Stimulated activated CD8-positive, alpha-beta memory T cell treated with anti-CD3 and anti-CD28 coated beads, Interleukin-15, amount 100 ng/mL, for 1 hour (primary cell): ENCODE measurements at places on chromosomes 5 and 9.

DNA sequence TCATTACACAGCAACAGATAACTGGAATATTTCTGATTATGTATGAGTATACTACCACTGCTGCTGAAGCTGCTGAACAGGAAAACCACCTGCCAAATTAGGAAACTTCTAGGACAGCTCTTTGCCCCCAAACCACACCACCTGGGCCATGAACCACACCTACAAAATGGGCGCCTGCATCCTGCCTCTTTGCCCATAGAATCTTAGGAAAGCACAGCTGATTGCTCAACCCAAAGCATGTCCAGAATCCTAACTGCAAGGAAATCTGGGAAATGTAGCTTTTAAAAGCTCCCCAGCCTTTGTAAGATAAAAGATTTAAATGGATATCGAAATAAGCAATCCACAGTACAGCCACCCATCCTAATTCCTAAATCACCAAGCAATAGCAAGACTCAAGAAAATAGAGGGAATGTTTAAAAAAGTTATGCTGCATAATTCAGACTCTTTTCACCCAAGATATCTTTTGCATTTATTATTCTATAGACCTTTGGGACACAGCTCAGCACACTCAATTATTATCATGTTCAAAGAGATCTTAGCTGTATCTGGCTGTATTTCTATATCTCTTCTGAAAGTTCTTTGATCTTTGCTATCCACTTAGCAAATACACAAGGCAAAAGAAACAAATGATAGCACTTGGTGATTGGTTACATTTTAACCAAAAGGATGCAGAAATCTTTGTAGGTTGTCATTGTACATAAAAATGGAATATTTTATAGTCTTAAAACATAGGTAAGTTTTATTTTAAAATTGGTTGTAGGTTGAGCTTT, 6.8 kb upstream of the C9orf152 start:
- DNase-seq = no peak

GRCh38 chr5:79859588-79859987, 131.5 kb downstream of the MTX3 start:
- DNase-seq = no peak

- DNase-seq = no peak
Observed at GRCh38 chr5:1666812-1667588, 132.6 kb downstream of the MRPL36 start.

DNA sequence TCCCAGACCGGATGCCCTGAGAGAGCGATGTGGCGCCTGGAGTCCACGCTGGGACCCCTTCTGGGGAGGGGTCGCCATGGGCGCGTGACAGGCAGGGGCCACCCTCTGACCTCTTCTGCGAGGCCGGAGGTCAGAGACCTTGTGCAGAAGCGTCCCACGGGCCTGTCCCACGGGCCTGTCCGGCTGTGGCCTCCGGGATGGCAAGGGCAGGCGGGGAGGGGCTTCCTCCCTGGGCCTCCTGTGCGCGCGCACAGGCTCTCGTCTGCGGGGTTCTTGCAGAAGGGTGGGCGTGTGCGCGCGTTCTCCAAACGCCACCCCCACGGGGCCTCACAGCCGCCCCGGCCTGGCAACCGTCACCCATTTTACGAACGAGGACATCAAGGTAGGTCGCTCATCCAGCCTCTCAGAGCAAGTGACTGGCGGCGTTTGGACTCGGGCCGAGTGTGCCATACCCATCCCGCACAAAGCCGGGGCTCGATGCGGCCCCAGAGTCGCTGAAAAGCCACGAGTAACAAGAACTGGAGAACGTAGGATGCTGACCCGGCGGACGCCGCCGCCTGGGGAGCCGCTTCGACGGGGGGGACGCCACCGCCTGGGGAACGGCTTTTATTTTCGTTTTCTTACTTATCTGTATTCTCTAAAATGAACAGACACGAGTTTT, 897 bp downstream of the AHRR start:
- no peak for DNase-seq

DNA sequence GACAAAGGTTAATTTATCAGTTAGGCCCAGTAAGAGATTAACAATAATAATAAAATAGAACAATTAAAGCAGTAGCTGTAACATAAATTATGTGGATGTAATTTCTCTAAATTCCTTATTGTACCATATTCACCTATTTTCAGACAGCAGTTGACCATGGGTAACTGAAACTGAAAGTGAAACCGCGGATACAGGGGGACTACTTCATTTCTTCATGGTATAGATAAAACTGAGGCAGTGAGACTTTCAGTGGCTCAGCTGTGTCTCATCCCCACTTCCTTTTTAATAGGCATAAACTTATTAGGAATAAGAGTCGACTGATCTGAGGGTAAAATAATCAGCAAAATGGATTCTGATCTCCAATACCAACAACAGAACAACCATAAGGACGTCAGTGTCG, 174.0 kb upstream of the WWC1 start:
- DNase-seq = no peak

GRCh38 chr5:135641734-135642487, 63.1 kb upstream of the CXCL14 start:
- no peak for DNase-seq

DNA sequence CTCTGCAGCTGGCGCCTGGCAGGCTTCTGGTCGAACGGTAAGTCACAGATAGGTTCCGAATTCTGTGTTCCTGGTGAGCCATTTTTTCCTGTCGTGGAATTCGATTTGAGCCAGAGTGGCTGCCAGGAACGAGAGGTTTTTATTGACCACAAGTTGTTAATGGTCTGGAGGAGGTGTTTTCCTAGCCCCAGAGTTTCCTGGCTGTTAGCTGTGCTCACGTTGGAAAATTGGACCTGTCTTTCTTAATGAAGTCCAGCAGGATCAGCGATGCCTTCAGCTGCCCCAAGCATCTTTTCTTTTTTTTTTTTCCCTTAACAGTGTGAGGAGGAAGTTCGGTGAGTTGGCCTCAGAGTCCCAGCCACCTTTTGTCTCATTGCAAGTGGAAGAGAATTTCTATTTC, 62.9 kb downstream of the COL5A1 start:
- no peak for DNase-seq

- DNase-seq = no peak
Observed at GRCh38 chr9:76373173-76373783, 20.9 kb downstream of the RFK start.

GRCh38 chr5:113617191-113617796, 103.8 kb downstream of the YTHDC2 start:
- DNase-seq = no peak

DNA sequence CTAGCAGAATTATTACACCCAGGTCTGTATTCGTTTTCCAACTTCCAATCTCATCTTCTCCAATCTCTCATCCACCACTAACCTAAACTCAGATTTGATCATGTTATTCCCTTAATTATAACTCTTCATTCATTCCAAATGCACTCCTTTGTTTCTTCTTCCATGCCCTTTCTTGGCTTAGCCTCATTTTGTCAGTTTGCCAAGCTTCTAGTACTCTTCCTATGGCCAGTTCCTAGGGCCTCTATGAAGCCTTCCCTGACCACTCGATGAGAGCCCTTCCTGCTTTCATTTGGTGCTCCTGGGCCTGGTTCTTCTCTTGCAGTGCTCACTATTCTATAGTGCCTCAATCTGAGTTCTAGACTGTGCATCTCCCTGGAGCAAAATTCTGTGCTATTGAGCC, 5.8 kb downstream of the FAM219A start:
- no peak for DNase-seq

- DNase-seq = no peak
Observed at GRCh38 chr9:95296761-95297160, 20.7 kb downstream of the FANCC start.

DNA sequence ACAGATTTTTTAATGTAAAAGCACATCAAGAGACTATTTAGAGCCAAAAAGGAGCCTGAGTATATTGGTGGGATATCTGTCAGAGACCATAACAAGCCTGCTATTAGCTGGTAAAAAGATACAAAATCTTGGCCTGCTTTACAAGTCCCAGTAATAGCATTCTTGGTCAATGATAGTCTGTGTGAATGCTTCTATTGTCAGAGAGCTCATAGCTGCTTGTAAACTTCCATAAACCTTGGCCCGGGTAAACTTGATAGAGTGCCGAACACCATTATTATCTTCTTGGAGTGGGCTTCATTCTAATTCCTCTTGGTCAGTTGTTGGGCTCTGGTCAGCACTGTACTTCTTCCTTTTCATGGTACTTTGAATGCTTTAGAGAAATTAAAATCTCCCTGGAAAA, 64.0 kb downstream of the UBAP1 start:
- DNase-seq = no peak

- DNase-seq = no peak
Observed at GRCh38 chr5:139407517-139407916, 3.6 kb upstream of the SPATA24 start.

DNA sequence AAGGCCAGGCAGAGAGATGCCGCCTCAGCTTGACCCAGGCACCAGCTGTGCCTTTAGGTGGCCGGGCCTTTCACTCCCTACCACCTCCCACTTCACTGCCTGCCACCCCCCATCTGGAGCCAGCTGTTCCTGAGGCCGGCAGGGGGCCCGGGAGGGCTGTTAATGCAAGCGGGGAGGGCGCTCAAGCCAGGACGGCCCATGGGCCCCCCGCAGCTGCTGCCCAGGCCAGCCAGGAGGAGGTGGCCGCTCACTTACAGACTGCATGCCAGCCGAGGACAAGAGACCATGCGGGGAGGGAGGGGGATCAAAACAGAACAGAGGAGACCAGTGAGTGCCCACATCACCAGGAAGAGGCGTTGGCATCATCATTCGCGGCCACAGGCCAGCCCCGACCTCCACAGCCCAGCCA, 4.5 kb downstream of the ABCA2 start:
- no peak for DNase-seq

DNA sequence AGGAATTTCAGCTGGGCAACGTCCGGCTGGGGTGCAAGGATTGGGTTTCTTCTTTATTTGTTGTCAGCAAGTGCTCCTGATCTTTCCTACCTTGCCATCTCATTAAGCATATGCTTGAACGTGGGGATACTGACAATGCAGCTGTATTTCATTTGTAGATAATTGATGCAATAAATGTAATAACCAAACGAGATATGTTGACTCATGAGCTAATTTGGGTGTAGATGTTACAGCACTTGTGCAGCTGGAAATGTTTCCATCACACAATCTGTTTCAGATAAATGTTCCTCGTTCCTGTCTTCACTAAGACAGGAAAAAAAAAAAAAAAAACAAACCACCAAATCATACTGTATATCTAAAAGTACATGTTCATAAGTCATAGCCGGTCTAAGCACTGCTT, 123.8 kb downstream of the DMRT2 start:
- no peak for DNase-seq

- DNase-seq = no peak
Observed at GRCh38 chr9:8419596-8420275, 620.2 kb upstream of the DMAC1 start.

DNA sequence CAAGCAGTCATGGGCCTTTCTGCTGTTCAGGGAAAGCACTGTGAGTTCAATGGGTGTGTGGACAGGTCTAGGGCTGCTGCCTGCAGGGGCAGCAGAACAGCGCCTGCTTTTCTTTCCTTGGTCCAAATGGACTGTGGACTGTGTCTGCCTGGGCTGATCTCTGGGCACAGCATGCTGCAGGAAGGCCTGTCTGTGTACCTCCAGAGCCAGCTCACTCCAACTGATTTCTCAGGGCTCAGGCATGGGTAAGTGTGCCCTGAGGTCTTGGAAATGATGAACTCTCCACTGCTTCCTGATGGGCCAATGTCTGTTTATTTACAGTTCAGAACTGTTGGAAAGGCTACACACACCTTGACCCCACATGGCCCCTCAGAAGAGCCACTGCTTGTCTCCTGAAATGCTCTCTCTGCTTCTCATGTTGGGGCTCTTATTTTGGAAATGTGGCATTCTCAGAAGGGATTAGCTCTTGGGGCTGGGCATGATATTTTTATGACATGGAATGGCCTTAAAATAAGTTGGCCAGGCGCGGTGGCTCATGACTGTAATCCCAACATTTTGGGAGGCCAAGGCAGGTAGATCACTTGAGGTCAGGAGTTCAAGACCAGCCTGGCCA, 27.0 kb downstream of the SLC22A4 start:
- no peak for DNase-seq

GRCh38 chr5:133709209-133709725, 96.9 kb upstream of the FSTL4 start:
- DNase-seq = no peak

- DNase-seq = no peak
Observed at GRCh38 chr5:10632110-10632761, 68.4 kb downstream of the ANKRD33B start.

- no peak for DNase-seq
Observed at GRCh38 chr9:69380301-69380700, 55.3 kb downstream of the ENTREP1 start.

DNA sequence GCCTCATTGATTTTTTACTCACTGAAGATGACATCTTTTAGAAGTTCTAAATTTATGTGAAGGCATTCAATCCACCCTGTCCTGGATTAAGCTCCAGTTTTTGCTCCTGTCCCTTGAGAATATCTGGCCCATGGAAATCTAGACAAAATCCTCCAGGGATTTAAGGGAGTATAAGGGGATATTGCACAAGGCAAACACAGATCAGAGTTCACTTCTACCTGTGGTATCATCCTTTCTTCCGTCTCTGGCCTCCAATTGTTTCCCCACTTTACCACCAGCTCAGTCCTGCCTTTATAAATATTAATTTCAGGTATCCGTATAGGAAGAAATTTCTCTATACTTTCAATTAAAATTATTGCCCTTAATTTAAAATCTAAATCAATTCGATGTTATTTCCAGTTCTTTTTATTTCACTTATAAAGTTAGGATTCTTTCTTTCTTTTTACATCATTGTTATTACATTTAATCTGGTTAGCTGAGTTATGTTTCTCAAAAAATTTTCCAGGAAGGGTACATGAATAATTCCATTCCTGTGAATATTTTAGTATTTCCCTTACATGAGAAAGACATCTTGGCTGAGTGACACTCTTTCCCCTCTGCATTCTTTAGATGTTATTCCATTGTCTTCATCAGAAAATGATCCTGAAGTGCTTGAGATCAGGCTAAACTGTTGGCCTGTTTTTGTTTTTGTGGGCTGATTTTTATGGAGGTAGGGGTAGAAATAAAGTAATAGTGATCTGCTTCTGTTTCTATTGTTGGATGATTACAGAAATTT, 194.3 kb upstream of the MAP3K1 start:
- no peak for DNase-seq

- DNase-seq = no peak
Observed at GRCh38 chr5:157502143-157502647, 42.2 kb downstream of the NIPAL4 start.
